ENCODE measurements at places on chromosomes 11 and 22.
A peak's percentile ranks its signal among the peaks of the same experiment; 100 is the strongest.

- DNase-seq: no peak
Observed at GRCh38 chr11:17751558-17751957, 17.0 kb downstream of the KCNC1 start.

- no peak for DNase-seq
Observed at GRCh38 chr11:12377106-12377823, at the start of gene PARVA. Gene PARVA, plus strand, starts transcription at chr11:12377571. Its CDS starts 77 bp downstream, at chr11:12377648.

GRCh38 chr11:120219938-120220746, 9.3 kb downstream of the OAF start:
- DNase-seq: no peak

DNA sequence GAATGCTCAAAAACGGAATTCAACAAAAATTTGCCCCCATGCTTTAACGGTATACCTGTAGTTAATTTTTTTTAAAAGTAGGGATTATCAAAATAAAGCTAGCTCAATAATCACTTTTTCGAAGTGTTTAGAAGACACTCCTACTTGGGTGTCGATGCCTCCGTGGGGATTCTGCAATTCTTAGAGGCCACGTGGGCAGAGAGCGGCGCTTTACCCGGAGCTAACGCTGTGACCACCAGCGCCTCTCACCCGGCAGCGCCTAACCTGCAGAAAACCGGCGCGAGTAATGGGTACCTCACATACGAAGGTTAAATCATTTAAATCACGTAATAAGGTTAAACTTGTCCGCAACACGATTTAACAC, 583 bp downstream of the TAF1D start:
- DNase-seq: peak; percentile 63

DNA sequence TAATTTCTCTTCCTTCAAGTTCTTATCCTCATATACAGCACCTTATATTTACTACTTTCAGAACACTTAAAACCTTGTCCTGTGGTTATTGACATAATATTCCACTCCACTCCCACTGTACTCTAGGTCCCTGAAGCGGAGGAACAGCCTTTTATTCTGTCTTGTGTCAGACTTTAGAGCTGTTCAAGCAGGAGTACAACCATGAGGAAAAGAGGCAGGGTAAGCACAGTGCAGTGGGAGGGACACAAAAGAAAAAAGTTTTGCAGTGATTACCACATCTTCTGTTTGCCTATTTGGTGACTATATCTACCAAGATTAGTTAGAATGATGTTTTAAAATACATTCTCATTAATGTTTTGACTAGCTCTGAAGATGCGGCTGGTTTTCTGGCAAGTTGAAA, 122.0 kb upstream of the CEP126 start:
- DNase-seq: no peak

DNA sequence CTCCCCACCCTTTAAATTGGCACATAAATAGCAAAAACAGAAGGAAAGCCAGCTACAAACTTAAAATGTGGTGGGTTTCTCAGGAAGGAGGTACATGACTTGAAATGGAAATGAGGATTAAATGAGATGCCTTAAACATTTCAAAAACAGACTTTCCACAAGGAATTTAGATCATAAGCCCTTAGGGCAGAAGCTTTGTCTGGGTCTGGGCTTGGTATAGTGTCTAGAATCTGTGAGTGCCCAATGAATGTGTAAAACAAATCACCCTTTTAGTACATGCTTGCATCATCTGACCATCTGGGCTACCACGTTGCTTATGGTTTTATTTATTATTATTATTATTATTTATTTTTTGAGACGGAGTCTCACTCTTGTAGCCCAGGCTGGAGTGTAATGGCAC, 37.1 kb upstream of the CREB3L1 start:
- DNase-seq: no peak

GRCh38 chr11:128563942-128564641, 23.3 kb downstream of the ETS1 start:
- DNase-seq: no peak

GRCh38 chr11:35682230-35683173, 19.9 kb downstream of the TRIM44 start:
- no peak for DNase-seq

GRCh38 chr11:130615561-130615960, 167.1 kb downstream of the ADAMTS15 start:
- DNase-seq: no peak

DNA sequence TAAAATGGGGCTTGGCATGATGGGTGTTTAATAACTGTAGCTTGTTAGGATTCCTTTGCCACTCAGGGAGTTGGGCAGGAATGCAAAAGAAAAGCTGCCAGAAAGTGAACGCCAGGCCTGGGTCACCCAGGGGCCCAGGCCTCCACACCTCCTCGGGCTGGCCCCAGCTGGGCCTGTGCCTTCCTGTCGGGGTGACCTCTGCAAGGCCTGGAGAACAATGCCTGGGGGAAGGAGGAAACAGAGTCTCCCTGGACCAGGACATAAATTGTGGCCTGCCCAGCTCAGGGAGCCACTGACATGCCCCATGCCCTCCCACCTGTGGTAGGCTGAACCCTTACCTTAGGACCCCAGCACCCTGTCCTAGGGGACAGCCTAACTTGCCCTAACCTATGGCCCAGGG, 21.9 kb downstream of the MN1 start:
- no peak for DNase-seq

GRCh38 chr22:37639070-37639760, at the start of gene SH3BP1:
Gene SH3BP1, plus strand, starts transcription at chr22:37639669. Its CDS starts 119 bp downstream, at chr22:37639788.
- DNase-seq: peak; percentile 55

DNA sequence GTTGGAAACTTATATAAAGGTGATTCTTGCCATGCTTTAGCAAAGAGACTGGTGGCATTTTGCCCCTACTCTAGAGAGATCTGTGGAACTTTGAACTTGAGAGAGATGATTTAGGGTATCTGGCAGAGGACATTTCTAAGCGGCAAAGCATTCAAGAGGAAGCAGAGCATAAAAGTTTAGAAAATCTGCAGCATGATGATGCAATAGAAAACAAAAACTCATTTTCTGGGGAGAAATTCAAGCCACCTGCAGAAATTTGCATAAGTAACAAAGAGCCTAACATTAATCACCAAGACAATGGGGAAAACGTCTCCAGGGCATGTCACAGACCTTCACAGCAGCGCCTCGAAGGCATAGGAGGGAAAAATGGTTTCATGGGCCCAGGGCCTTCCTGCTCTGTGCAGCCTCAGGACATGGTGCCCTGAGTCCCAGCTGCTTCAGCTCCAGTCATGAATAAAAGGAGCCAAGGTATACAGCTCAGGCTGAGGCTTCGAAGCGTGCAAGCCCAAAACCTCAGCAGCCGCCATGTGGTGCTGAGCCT, 83.4 kb downstream of the MRTFA start:
- DNase-seq: no peak

DNA sequence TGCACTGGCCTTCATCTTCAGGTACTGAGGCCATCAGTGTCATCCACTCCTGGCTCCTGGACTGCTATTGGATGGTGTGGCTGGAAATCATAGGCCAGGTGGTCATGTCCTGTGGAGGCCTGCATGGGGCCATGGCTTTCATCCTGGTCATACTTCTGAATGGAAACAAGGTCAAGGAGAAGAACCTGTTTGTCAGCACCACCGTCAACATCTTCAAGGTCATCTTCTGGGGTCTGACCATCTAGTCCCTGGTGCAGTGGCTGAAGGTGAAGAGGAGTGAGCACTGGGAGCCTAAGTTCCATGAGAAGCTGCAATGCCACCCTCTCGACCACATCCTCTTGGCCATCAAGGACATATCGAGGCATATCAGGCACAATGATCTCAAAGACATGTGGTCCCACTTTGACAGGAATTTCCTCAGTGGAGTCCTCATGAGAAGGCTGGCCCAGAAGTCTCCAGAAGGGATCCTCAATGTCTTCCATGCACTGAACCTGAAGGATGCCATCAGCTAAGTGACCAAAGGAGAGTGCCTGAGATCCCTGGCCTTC, 120.0 kb upstream of the SERPIND1 start:
- no peak for DNase-seq

DNA sequence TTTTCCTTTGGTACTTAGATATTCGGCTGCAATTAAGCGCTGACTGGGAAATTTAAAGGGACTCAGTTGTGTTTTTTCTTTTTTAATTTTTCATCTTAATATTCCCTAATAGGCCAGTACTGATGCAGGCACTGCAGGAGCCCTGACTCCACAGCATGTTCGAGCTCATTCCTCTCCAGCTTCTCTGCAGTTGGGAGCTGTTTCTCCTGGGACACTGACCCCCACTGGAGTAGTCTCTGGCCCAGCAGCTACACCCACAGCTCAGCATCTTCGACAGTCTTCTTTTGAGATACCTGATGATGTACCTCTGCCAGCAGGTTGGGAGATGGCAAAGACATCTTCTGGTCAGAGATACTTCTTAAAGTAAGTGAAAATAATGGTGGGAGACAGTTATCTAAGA, 3.8 kb downstream of the YAP1 start:
- no peak for DNase-seq

DNA sequence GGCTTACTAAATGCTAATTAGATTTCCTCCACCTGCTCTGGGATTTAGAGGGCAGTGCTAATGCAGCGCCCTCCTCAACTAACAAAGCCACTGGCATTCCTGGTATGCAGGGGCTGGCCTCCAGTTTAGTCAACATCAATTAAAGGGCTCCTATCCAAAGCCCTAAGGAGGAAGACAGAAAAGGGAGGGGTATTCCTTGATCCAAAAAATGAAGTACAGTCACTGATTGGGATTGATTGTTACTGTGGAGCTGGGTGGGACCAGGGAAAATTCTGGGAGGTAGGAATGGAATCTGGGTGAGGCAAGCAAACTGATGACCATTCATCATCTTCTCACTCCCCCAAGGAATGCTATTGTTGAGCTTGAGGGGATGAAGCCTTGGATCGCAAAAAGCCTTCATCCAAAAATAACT, 52.2 kb downstream of the GAB2 start:
- no peak for DNase-seq

DNA sequence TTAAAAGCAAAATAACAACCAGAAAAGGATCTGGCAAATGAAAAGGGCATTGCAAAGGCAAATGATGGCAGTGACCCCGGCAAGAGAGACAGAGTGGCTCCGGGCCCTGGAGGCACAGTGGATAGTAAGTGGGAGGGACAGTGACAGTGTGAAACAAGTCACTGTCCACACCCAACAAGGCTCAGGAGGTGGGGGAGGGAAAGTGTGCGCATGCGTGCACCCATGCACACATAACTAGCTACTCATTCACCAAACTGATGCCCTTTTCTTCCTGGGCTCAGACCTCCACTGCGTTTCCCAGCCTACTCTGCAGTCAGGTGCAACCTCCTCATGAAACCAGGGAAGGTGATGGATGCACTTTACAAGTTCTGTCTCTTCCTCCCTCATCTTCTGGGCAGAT, 108.4 kb downstream of the SHANK2 start:
- no peak for DNase-seq

- peak; percentile 29 for DNase-seq
Observed at GRCh38 chr11:61362542-61362875, 335 bp downstream of the TMEM138 start.

DNA sequence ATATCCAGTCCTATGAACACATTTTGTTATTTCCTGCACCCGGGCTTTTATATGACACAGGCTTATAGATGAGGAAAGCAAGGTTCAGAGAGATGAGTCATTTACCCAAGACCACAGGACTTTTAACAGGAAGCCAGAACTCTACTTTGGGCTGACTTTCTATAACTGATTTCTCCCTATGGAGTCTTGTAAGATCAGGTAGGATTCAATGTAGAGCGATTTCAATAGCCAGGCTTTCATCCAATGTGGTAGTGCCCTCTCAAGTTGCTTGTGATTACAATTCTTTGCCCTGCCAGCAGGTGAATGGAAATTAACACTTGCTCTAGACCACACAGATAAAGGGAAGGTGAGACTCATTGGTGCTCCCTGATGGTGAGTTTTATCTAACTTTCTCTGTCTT, 378.3 kb downstream of the INSC start:
- no peak for DNase-seq

DNA sequence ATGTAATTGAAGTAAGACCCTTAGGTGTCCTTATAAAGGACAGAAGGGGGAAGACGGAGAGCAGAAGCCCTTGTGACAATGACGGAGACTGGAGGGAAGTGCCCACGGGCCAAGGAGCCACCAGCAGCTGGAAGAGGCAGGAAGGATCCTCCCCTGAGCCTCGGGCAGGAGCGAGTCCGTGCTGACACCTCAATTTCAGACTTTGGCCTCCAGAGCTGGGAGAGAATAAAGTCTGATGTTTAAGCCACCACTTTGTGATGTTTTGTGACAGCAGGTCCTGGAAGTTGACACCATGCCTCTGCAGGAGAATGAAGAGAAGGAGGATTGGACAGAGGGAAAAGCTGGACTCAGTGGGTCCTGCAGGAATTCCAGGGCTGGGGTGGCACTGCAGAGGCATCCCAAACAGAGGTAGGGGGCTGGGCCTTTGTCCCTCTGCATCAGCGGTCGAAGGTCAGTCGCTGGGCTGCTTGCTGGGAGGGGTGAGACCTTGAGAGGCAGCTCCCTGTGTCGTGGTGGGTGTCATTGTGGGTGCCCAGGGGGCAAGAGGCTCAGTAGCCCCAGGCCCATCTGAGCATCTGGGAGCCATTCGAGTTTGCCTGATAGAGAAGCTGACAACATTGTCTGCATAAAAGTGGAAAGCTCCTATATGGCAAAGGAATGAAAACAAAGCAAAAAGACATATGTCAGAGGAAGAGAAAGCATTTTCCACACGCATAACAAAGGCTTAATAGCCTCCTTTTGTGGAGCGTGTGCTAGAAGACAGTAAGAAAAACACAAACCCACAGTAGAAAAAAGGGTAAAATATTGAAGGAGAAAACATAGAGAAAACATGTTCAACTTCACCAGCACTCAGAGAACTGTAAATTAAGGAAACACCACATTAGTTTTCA, 68.8 kb downstream of the RTL6 start:
- no peak for DNase-seq

GRCh38 chr11:111006227-111006626, 239.3 kb upstream of the POU2AF2 start:
- no peak for DNase-seq

- no peak for DNase-seq
Observed at GRCh38 chr11:3183523-3183922, 18.4 kb upstream of the OSBPL5 start.

DNA sequence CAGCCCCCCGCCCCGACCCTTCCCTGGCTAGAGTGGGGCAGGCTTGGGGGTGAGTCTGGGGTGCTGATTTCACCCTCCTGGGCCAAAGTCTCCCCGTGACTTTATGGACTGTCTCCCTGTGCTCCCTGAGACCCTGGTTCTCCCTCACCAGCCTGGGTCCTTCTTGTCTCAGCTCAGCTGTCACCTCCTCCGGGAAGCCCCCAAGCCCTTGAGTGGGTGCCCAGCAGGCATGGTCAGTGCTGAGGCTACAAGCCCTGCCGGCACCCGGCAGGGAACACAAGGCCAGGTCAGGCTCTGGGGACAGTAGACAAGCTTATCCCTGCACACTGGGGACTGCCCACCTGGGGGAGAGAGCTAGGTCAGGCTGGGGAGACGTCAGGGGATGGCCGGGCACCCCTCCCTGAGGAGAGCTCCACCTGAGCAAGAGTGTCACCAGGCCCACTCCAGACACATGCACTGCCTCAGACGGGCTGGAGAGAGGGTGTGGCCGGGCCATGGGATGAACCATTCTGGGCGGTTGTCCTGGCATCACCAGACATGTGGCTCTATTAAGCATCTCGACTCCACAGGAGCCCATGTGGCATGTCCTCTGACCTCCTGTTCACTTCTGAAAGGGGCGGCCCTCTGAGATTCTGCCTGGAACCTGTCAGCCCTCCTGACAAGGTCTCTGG, 22.6 kb upstream of the RTN4R start:
- DNase-seq: no peak

Data from activated CD8-positive, alpha-beta memory T cell treated with anti-CD3 and anti-CD28 coated beads, Interleukin-2, amount 50 U/mL, for 4 hours (primary cell).